Subcutaneous preadipocyte (primary cell): ENCODE measurements at places on chromosomes 13 and 19. TPM values are rescaled to one million over a fixed set of nuclear protein-coding genes. Genes with fewer than 3 reads are reported as not detected.

Gene LILRB1
- total RNA-seq, result not detected in 2 replicates

Gene FBXW9
- 18.2 and 23.5 TPM in 2 replicates for total RNA-seq

Gene ZGLP1
- total RNA-seq, result 0.20 and 0.37 TPM in 2 replicates

Gene STRN4
- 55.1 and 74.7 TPM in 2 replicates for total RNA-seq

Gene PSG11
- not detected in 2 replicates for total RNA-seq

Gene KIR2DL3
- total RNA-seq, result not detected in 2 replicates

Gene R3HDM4
- total RNA-seq, result 23.1 and 25.7 TPM in 2 replicates

Gene ZNF221
- 6.1 and 7.3 TPM in 2 replicates for total RNA-seq

Gene PINLYP
- 2.0 and 3.3 TPM in 2 replicates for total RNA-seq

Gene SRRM5
- total RNA-seq, result 0.37 TPM in 1 of 2 replicates, not detected in the other

Gene CPAMD8
- total RNA-seq, result 0.20 and 0.73 TPM in 2 replicates

Gene NLRP4
- total RNA-seq, result not detected in 2 replicates

Gene CYP4F8
- not detected in 2 replicates for total RNA-seq

Gene TJP3
- not detected in 2 replicates for total RNA-seq

Gene FFAR2
- total RNA-seq, result not detected in 2 replicates

Gene CBY2
- not detected in 2 replicates for total RNA-seq

Gene PSG3
- total RNA-seq, result not detected in 2 replicates

Gene HSPBP1
- total RNA-seq, result 36.6 and 38.9 TPM in 2 replicates

Gene SPTBN4
- total RNA-seq, result 0.37 and 0.39 TPM in 2 replicates

Gene KLC3
- total RNA-seq, result not detected in 2 replicates

Gene LENG9
- 4.9 and 7.3 TPM in 2 replicates for total RNA-seq

Gene NLRP7
- not detected in 2 replicates for total RNA-seq

Gene CAPS
- total RNA-seq, result 4.9 and 5.5 TPM in 2 replicates

Gene KLHL1
- total RNA-seq, result not detected in 2 replicates

Gene APOE
- 13.5 and 152 TPM in 2 replicates for total RNA-seq

Gene TEX26
- not detected in 2 replicates for total RNA-seq

Gene CCNA1
- 0.20 and 0.73 TPM in 2 replicates for total RNA-seq

Gene ERICH6B
- total RNA-seq, result not detected in 2 replicates

Gene ZNF575
- 0.20 and 0.37 TPM in 2 replicates for total RNA-seq

Gene HCST
- 0.37 and 0.59 TPM in 2 replicates for total RNA-seq

Gene TICAM1
- total RNA-seq, result 3.7 and 4.3 TPM in 2 replicates

Gene TEX29
- total RNA-seq, result 0.37 TPM in 1 of 2 replicates, not detected in the other

Gene DZIP1
- 20.2 and 26.4 TPM in 2 replicates for total RNA-seq

Gene ZNF540
- 0.20 TPM in 1 of 2 replicates, not detected in the other for total RNA-seq
